ENCODE measurements at places on chromosomes 12 and 14.

- H3K4me3 ChIP-seq: no peak overlapping the region
- no peaks in the 10 kb centered on the region for H3K4me1 ChIP-seq
- no peaks in the 10 kb centered on the region for H3K36me3 ChIP-seq
- no peak overlapping the region for H3K27ac ChIP-seq
Observed at GRCh38 chr12:84803661-84804060, 108.9 kb downstream of the SLC6A15 start.

DNA sequence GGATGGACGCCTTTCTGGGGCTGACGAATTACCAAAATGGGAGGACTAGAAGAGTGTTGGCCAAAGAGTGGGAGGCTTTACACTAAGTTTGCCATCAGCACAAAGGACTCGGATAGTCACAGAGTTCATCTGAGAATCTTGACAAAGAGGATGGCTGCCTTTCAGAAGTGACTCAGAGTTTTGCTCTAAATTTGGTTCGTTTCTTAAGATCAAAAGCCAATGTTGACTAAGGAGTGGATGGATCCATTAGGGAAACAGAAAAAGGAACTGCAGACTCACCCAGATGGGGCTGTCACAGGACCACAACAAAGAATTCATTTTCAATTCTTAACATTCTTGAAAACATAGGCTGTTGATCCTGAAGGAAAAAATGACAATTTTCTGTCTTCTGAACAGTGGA, 81.3 kb upstream of the DUSP6 start:
- no peak overlapping the region for H3K4me3 ChIP-seq
- DNase-seq: no peak
- no peaks in the 10 kb centered on the region for H3K4me1 ChIP-seq
- no peaks in the 10 kb centered on the region for H3K27me3 ChIP-seq
- no peak overlapping the region for H3K27ac ChIP-seq

GRCh38 chr14:104135904-104136471, 2.4 kb upstream of the KIF26A start:
- H3K27me3 ChIP-seq: no peaks in the 10 kb centered on the region
- peaks cover 26% of the 10 kb centered on the region for H3K4me1 ChIP-seq
- no peak overlapping the region for H3K27ac ChIP-seq

DNA sequence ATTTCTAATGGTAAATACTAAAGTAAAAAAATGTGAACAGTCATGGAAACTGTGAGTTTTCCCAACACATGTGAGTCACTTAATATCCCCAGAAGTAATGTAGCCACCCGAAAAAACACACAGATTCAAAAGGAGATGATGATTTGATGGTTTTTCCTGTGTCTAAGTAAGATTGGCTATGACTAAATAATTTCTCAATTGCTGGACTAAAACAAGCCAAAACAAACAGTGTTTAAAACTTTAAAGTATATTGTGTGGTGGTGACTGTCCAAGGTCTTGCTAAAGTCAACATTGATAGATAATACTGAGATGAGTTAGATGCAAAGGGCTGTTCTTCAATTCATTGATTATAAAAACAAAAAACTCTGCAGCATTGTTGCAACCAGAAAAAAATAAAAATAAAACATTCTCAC, 89.6 kb upstream of the SOX5 start:
- DNase-seq: no peak
- H3K36me3 ChIP-seq: no peaks in the 10 kb centered on the region
- no peaks in the 10 kb centered on the region for H3K4me1 ChIP-seq
- H3K27ac ChIP-seq: no peak overlapping the region
- H3K27me3 ChIP-seq: no peaks in the 10 kb centered on the region
- H3K4me3 ChIP-seq: no peak overlapping the region
